ENCODE measurements at places on chromosomes 4 and X.
A peak's percentile ranks its signal among the peaks of the same experiment; 100 is the strongest.

GRCh38 chr4:31692399-31692940, 972.3 kb downstream of the PCDH7 start:
- DNase-seq, result peak; percentile 3

DNA sequence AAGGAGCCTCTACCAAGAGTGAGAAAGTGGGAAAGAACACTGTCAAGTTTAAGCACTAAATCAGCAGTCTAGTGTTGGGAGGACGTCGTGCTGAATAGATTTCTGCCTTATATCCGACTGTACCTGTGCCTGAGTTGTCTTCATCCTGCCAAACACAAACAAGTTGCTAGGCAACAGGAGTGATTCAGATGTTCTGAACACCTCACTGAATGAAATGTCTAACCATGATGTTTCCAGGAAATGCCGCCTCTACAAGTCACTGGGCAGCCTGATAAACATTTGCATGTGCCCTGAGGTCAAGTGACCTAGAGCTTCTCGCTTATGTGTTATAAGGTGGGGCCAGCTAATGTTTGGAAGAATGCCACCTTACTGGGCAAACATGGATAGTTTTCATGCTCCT, 37.9 kb downstream of the SGMS2 start:
- peak; percentile 15 for DNase-seq

DNA sequence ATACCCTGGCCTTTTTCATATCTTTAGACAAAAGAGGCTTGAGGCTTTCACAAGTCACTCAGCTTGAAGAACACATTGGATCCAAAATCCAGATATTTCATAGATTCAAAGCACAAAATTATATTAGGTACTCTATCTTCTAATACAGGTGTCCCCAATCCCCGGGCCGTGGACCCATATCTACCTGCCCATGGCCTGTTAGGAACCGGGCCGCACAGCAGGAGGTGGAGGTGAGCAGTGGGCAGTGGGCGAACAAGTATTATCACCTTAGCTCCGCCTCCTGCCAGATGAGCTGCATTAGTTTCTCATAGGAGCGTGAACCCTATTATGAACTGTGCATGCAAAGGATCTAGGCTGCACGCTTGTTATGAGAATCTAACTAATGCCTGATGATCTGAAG, 18.7 kb downstream of the YIPF7 start:
- DNase-seq, result no peak

DNA sequence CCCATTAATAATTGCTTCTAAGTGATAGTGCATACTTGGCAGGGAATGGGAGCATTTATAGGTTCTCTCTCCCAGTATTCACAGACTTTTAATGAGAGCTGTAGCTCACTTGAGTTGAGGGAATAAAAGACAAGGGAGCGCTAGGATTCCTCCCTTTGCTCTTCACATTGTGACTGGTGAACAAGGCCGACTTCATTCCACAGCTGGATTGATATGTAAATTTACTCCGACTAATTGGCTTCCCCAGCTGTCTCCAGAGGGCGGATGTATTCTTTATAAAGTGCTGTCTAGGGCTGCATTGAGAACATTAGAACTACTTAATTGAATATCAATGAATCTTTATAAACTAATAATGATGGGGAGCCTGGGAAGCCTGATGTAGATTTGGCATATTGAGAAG, 63.4 kb downstream of the GPR50 start:
- no peak for DNase-seq

- no peak for DNase-seq
These were observed 13.7 kb downstream of the IRF2 start for GRCh38 chr4:184460499-184461285.

DNA sequence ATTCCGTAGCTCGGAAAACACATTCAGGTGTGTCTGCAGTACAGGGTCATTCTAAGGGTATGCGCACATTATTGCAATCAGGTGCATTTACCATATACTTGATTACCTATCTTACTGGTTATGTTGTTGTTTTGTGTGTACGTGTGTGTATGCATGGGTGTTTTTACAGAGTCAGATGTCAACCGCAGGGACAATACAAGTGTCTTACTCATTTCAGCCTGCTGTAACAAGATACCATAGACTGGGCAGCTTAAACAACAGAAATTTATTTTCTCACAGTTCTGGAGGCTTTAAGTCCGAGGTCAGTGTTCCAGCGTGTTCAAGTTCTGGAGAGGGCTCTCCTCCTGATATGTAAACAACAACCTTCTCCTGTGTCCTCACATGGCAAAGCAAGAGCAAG, 316.7 kb downstream of the DMD start:
- DNase-seq, result no peak

DNA sequence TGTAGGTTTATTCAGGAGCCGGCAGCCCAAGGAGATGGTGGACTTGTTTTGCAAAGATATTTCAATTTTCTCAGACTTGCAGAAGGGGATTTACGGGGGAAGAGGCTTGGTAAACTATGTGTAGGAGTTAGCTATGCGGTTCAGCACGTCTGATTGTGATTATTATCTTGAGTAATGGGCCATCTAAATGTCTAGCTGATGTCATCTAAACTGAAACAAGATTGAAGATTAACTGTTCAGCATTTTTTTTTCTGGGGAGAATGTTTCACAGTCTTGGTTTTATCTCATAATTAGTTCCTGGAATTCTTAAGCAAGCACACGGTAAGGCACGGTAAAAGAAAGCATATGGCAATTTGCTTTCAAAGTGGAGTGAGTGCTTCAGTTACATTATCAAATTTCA, 207.3 kb upstream of the CXorf51B start:
- no peak for DNase-seq

- peak; percentile 52 for DNase-seq
These were observed 12.8 kb upstream of the ELOVL6 start for GRCh38 chr4:110211007-110211769.

GRCh38 chr4:86896596-86896995, 4.4 kb upstream of the C4orf36 start:
- DNase-seq, result no peak

GRCh38 chrX:30748342-30748960, 95.2 kb downstream of the GK start:
- DNase-seq, result no peak

- DNase-seq, result peak; percentile 14
These were observed 180.8 kb upstream of the BCOR start for GRCh38 chrX:40278340-40279090.

GRCh38 chr4:121484633-121485032, 103.8 kb upstream of the QRFPR start:
- peak; percentile 3 for DNase-seq

DNA sequence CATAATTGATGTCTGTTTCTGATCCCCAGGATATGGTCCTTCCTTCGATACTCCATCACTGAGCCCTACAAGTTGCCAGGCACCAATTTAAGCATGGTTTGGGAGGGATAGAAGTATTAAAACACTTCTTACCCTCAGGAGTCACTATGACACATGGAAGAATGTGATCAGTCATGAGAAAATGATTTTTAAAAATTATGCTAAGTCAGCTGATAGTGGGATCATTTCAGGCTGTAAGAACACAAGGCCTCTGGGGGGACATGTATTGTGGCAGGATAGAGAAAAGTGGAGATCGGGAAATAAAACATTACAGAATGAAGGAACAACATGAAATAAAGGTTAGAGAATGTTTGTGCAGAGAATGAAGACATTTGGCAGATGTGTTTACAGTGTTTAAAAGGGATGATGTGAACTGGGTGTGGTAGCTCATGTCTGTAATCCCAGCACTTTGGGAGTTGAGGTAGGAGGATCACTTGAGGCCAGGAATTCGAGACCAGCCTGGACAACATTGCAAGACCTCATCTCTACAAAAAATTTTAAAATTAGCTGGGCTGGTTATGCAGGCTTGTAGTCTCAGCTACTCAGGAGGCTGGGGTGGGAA, 64.0 kb downstream of the ELOVL6 start:
- no peak for DNase-seq

DNA sequence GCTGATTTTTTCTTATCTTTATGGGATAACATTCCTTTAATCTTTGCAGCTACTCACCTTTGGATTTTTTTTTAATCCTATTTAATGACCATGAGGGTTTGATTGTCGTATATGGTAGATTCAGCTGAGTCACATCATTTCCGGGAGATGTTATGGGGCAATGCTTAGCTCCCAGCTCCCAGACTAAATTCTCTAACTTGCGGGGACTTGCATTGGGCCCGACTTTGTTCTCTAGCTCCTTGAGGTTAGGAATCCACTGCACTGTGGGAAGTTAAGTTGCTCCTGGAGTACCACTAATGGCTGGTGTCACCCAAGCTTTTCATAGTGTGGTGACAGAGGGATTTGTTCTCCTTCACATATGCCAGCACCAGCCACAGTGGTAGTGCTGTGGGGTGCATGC, 287.4 kb downstream of the TECRL start:
- no peak for DNase-seq

- DNase-seq, result no peak
These were observed 517.1 kb upstream of the ZFP42 start for GRCh38 chr4:187478292-187479140.

DNA sequence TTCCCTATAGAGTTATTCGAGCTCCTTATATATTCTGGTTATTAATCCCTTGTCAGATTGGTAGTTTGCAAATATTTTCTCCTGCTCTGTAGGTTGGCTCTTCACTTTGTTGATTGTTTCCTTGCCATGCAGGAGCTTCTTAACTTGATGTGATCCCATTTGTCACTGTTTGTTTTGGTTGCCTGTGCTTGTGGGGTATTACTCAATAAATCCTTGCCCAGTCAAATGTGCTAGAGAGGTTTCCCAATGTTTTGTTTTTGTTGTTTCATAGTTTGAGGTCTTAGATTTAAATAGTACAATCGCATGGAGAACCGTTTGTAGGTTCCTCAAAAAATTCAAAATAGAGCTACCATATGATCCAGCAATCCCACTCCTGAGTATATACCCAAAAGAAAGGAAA, 2.3 kb upstream of the SYTL5 start:
- no peak for DNase-seq

GRCh38 chr4:176849076-176849475, 56.4 kb upstream of the VEGFC start:
- no peak for DNase-seq

DNA sequence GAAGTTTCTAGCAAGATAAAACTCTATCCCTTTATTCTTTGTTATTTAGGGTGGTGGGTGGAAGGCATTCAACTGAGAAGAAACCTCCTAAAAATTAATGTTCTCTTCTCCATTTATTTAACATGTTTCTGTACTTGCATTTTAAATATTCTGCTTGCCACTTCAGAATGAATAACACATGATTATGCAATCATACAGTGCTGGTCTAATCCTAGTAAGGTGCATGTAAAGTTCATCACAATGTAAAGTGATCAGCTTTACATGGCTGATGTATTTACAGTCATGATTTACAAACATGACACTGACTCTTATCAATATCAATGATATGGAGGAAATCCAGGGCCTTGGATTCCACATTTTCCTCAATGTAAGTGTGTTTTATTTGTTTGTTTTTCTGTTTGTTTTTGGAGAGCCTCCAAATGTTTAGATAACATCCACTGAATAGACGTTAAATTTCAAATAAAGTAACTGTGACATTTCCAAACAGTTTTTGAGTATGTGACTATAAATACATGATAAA, 342.1 kb upstream of the CTSO start:
- DNase-seq, result no peak

DNA sequence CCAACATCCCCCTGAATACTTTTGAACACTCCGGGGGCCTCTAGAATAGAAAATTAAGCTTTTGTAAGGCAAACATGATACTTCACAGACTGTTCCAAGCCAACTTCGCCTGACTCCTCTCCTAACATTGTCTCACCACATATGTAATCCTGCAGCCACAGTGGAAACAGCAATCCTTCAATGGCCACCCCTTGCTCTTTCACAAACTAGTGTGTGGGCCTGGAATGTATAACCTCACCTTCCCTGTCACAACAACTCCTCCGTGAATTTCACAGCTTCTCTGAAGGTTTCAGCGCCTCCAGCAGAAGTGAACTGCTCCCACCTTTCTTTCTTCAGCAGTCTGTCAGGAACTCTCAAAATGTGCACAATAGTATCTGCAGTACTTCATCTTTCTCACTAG, 185.1 kb downstream of the ADGRL3 start:
- DNase-seq, result no peak

DNA sequence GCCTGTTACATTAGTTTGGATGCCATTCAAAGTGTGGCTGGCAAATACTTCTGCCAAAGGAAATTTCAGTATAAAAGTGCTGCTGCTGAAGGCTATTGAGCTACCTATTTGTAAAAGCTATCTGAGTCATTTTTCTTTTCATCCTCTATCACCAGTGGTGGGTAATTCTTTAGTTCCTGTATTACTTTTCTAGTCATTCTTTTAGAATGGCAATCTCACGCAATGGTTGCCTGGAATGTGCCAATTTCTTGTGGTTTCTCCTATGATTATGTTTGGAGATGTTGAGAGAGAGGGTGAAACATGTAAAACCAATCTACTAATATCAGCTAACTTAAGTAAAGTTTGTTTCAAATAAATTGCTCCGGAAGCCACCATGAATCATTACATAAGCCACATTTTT, 685.0 kb downstream of the RAPGEF2 start:
- no peak for DNase-seq

DNA sequence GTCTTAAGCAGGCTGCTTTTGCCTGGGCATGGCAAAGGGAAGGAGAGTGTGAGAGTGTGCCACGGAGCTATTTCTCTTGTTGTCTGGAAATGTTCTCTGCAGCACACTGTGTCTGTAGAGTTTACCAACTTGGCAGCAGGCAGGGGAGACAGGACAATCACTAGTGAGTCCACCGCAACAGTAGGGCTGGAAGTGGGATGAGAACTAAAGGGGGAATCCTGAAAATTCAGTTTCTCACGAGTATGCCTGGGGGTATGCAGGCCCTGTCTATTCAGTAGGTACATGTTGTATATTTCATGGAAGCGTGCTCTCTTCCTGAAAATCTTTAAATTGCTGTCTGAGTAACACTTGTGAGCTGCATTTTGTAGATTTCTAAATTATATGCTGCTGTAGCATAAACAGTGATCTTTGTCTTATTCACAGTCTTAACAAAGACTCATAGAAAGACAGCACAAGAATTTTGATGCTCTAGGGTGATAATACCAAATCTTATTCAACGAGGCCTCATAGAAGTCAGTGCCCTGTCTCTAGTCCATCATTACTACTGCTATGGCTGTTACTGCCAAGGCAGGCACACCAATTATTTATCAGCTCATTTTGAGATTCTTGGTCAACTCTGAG, 200.4 kb upstream of the LEF1 start:
- DNase-seq, result no peak

DNA sequence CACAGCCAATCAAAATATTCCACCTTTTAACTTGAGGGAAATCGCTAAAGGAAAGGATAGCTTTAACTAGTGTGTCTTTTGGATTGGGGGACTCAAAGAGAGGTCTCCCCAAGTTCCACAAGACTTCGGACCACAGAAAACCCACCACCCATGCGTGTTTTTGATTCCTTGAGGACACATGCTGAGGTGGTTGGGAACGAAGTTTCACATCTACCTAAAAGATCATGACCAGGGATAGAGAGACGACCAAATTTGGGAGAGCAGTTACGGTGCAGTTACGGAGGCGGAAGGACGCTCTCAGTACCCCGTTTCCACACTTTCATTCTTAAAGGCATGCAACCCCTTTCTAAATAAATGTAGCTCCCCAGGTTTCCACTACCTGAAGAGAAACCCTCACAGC, 1.1 kb downstream of the PCYT1B start:
- DNase-seq, result no peak

Measured in A549 (cell line).